ENCODE measurements at places on chromosomes 16 and 17.

DNA sequence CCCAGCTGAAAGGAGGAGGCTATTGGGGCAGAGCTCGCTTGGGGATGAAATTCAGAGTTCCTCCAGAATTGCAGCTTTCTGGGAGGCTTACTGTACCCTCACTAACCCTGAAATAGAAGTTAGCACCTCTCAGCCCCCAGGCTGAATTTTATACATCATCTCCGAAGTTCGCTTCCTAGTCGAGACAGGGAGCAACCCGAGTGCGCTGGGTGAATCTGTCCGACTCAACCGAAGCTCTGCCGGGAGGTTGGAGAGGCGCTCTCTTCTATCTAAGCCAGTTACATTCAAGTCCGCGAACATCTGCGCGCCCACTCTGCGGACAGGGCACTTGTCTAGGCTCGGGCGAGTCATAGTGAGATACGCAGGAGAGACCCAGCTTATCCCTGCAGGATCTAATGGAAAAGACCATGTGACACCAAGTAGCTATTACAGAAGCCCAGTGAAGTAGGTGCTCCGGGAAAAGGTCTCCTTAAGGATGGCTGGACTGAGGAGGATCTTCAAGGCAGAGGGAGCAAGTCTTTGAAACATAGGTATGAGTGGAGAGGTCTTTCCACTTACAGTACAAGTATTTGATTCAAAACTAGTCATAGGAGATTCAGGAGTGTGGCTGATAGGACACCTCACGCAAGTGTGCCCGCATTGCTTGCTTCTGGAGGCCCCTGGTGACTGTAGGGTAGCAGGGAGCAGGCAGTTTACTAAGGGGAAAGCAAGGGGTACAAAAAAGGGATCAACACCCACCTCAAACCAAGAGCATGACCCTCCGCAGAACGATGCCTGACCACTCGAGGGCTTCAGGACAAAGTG is 646 bp upstream of the HES7 start:
- no peak for DNase-seq

DNA sequence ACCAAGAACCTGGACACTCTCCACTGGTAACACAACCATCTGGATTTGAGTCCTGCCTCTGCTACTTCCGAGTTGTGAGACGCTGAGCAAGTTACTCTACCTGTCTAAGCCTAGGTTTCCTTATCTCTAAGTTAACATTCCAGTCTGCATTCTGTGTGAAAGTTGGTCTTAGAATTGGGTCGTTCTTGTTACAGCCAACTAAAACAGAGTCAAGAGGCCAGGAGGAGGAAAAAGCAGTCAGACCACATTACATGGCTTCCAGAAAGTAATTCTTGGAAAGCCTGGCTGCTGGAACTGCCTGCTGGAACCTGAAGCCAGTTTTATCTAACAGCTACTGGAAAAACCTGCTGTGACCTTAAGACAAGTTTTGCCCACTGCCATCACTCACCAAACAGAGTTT is 38.4 kb upstream of the XYLT1 start:
- DNase-seq, result no peak

GRCh38 chr17:81159611-81160265 is 5.6 kb upstream of the PVALEF start:
- DNase-seq, result no peak

DNA sequence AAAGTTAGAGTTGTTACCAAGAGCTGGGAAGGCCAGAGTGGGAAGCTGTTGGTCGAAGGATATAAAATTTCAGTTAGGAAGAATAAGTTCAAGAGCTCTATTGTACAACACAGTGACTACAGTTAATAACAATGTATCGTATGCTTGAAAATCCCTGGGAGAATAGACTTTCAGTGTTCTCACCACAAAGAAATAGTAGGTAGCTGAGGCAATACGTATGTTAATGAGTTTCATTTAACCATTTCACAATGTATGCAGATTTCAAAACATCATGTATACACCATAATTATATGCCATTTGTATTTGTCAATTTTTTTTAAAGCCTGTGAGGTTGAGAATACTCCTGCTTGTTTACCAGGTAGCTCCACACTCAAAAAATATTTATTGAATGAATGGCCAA is 41.5 kb upstream of the MYOCD start:
- DNase-seq, result no peak

DNA sequence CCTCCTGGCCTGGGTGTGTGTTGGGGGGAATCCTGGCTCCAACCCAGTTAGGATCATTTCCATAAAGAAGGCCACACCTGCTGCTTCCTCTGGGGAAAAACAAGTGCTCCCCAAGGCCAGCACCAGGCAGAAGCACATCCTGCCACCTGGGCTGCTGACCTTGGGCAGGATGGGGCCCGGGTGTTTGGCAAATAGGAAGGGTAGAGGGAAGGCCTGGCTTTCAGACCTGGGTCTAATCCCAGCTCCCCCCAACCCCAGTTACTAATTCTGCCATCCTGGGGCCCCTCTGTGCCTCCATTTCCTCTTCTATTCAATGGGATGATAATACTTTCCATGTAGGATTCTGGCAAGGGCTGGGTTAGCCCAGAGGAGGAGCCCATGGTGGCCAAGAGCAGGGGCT is 3.0 kb upstream of the NLRC5 start:
- no peak for DNase-seq

DNA sequence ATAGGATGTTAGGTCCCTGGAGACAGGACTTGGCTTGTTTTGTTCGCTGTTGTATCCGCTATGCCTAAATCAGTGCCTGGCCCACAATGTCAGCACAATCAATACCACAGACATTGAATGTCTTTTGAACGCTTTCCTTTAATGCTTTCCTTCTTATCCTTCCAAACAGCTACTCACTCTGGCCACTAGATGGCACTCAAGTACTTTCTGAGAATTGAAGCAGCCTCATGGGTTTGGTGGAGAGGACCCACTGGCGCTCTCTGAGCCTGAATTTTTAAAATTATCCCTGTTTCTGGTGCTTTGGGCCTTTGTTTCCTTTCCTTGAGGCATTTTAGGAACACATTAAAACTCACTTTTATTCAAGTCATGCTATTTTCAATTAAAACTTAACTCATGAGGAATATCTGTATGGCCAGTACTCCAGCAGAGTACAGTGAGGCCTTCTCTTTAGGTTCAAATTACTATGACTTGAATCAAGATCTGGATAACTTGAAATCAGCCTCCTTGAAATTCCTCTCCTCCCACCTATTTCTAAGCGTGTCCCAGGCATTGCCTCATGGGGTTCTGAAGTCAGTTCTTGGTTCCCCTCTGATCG is 3.2 kb upstream of the NLRP1 start:
- peak; percentile 76 for DNase-seq

GRCh38 chr17:63996430-63997182 is 1.5 kb upstream of the PRR29 start:
- DNase-seq, result no peak

DNA sequence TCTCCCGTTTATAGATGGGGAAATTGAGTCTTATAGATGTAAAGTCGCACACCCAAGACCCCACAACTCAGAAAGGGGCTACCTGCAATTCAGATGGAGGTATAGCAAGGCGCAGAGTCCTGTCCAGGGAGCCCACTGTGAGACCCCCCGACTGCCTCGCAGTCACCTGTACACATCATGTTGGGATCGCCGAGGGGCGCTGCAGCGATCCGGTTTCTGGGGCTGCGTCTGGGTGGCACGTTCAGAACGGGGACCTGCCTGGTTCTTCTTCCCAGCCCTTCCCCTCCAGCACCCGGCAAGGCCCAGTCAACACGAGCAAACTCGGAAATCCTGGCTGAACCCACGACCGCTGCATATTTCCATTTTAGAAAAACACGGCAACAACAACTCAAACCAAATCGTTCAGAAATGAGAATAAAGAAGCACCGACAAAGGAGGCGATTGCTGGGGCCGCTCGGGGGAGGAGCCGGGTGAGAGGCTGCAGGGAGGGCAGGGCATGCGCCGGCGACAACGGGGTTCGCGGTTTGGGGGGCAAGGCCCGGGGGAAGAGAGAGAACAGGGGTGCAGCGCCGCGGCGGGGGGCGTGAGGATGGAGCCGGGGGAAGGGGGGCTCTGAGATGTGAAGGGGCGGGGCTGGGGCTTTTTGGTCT is 643 bp downstream of the HSDL1 start:
- DNase-seq, result peak; percentile 35

DNA sequence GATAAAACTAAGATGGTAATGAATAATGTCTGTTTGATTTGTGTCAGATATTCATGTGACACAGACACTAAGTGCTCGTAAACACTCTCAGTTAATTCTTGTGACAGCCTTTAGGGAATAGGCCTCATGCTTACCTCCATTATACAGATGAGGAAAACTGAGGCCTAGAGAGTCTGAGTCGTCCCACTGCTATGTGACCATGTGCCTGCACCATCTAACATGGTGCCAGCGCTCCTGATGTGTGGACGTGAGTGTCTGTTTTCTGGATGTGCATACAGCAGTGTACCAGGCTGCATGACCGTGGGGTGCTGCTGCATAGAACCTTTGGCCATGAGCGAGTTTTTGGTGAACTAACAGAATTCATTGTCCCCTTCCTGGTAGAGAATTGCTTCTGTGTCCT is 61.8 kb downstream of the MPRIP start:
- no peak for DNase-seq

DNA sequence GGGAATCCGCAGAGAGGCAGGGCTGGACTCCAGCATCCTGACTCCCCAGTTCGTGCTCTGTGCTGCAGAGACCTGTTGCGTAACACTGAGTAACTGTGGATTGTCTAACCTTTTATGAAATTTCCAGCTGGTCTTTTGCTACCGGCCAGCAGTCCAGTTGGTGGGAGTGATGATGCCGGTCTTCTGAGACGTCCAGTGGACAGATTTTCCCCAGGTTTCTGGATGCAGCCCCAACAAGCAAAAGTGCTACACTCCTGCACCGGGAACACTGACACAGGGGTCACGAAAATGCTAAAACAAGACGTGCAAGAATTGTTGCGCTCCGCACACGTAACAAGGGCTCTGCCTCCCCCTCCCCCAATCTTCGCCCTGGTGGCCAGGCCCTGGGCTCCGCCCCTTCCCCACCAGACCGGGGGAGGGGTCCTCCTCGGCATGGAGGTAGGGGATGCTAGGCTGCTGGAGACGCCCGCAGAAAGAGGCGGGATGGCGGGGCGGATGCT is 701 bp upstream of the MRC2 start:
- no peak for DNase-seq

DNA sequence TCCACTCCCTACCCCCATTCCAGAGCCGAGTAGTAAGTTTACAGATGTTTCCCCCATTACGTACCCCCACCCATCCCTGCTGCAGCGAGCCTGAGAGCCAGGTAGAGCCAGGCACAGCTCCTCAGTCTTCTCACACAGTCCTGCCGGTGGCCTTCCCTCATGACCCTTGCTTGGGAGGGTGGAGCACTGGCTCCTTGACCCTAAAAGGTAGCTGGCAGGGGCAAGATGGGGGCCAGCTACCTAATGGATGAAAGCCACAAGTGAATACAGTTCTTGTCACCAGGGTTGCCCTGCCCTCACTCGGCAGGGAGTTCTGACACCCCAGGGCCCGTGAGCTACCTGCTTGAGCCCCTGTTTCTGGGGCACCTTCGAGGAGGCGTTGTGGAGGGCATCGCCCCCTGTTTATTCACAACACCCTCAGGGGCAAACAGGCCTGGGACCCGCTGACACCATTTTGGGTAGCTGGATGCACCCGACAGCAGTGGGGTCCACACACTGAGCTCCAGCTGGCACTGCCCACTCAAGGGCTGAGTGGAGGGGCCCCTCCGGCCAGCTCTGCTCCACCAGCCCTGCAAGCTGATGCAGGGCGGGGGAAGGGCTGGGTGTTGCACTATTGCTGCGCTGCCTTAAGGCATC is 22.2 kb downstream of the ADAM11 start:
- DNase-seq, result no peak

- DNase-seq, result no peak
Observed at GRCh38 chr17:1206026-1206777, 26.4 kb upstream of the ABR start.

DNA sequence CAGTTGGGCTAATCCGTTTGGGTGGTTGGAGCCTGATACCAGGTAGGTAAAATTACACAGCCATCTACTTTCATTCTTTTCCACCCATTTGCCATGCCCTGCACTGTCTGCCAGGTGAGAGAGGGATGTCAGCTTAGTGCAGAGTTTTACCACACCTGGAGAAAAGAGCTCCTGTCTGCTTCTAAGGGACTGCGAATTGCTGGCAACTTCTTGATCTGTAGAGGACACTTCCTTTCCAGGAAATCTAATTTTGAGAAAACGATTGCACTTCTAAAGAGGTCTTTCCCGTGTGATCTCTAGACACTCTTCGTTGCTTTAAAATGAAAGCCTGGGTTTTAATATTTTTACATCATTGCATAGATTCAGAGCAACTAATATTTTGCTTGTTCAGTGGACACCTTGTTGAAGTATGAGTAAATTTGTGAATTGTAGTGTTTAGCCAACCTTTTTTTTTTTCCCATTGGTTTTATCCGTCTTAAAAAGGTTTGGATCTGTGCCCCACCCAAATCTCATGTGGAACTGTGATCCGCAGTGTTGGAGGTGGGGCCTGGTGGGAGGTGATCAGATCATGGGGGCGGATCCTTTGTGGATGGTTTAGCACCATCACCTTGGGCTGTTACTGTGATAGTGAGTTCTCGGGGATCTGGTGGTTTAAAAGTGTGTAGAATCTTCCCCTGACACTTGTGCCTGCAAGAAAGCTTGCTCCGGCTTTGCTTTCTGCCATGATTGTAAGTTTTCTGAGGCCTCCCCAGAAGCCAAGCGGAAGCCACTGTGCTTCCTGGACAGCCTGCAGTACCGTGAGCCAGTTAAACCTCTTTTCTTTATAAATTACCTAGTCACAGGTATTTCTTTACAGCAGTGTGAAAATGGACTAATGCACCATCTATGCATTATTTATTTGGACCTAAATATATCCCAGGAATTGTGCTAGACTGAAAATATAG is 104.6 kb downstream of the PRKCA start:
- peak; percentile 37 for DNase-seq

GRCh38 chr17:19868079-19868395 is 301 bp upstream of the ULK2 start:
- DNase-seq, result no peak

- DNase-seq, result no peak
Observed at GRCh38 chr17:54944796-54945195, 23.7 kb downstream of the COX11 start.

GRCh38 chr17:31524926-31525800 is 133.7 kb downstream of the RAB11FIP4 start:
- DNase-seq, result peak; percentile 83

- no peak for DNase-seq
Observed at GRCh38 chr17:69060822-69061221, at the start of gene ABCA9. Gene ABCA9 (minus strand): TSS chr17:69060927. CDS start chr17:69051126, 9,801 bp downstream.

DNA sequence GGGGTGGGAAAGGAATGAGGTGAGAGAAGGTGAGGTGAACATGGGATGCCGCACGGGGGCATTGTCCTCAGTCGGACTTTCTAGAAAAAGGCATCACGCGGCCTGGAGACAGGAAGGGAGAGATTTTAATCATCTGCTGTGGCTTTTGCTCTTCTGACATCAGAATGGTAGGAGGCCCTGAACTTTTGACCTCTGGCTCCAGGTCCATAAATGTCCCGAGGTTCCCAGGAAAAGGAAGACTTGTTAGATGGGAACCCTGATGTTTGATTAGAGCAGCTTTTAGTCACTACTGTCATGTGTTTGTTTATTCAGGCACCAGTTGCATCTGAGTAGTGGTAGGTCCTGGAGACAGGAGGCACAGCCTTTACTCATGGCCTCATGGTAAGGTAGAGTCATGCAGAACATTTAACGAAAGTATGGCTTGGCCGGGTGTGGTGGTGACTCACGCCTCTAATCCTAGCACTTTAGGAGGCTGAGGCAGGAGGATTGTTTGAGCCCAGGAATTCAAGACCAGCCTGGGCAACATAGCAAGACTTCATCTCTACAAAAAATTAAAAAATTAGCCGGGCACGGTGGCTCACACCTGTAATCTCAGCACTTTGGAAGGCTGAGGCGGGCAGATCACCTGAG is 203.1 kb downstream of the MSI2 start:
- peak; percentile 74 for DNase-seq
